ENCODE measurements at places on chromosomes 13 and 19.

DNA sequence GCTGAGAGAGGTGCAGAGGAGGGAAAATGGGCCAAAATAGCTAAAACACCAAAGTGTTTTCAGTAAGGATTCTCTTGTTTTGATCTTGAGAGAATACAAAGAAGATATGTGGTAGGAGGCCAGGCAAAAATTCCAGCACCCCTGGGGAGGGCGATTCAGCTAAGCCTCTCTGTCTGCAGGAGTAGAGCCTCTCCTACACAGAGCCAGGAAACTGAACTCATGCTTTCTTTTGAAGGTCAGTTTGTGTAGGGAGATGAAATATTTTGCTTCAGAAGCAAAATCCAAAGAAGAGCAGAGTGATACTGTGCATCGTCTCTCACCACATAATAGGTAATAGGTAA, 565.0 kb downstream of the FGF9 start:
- DNase-seq = no peak

DNA sequence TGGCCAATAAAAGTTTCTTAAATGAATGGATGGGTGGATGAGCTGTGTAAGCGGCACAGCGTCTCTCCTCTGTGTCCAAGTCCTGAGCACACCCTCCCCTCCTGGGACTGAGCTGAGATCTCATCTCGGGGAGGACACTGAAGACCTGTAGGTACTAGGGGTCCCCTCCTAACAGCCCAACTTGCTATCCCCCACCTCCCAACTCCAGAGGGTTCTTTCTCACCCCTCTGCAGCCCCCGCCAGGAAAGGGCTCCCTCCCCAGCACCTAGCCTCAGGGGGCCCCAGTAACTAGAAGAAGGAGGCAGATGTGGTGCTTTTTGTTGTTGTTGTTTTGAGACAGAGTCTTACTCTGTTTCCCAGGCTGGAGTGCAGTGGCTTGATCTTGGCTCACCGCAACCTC, 1.1 kb upstream of the NANOS3 start:
- no peak for DNase-seq

DNA sequence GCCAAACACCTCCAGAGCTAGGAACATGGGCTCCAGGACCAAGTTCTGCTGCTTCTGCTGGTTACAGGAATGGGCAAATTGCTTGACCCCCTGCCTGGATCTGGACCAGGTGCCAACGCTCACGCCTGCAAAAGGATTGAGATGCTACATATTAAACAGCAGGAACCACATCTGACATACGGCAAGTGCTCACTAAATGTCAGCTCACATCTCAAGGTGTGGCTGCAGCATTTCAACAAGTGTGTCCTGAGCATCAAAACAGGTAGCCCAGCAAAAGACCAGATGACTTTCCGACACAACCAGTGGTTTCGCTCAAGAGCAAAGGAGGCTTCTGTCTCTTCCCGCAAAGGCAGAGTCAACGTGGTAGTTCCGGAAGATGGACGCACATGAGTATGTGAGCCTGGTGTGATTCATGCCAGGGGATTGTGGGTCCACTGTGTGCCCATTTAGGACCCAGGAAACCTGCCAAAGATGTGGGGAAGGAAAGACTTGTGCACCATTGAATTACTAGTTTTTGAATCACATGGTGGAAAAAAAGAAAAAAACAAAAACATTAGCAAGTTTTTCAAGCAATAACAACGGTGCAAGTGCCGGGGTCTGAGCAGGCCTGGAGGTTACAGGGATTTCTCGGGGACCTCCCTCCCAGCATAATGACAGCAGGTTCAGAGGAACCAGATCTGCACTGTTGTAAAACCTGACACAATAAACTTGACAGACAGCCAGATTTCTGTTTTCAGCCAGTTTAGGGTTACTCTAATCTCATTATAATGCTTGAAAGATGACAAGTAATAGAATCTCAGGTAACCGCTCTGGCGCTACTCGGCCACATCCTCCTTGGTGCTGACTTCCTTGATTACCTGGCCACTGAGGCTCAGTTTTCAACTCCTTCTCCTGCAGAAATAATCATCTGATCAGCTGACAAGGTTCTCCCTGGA, 77.9 kb downstream of the SOX1 start:
- no peak for DNase-seq

- DNase-seq = no peak
These were observed 263.1 kb downstream of the ZNF536 start for GRCh38 chr19:30634996-30635975.

GRCh38 chr13:40408602-40409001, 257.8 kb downstream of the FOXO1 start:
- DNase-seq = peak; percentile 68

- peak; percentile 88 for DNase-seq
These were observed 64.1 kb downstream of the MRPL57 start for GRCh38 chr13:21240586-21240985.

GRCh38 chr13:34964558-34964957, 22.5 kb downstream of the NBEA start:
- DNase-seq = no peak

GRCh38 chr13:22497991-22498780, 682.6 kb upstream of the SGCG start:
- no peak for DNase-seq

DNA sequence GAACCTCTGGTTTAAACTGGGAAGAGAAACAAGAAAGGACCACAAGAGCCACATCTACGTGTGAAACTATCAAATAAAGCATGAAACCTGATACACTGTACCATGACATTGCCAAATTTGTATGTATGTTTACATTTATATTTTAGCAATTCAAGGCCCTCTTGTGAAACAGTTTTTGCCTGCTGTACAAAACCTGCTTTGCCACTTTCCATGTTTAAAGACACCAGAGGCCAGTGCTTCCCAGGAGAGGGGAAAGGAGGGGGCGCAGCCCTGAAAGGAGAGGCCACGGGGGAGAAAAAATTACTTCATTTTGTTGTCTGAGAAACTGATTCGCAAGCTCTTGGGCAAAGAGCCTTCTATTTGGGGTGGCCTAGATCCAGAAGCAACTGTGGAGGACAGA, 124.8 kb downstream of the DCLK1 start:
- DNase-seq = no peak

- DNase-seq = no peak
These were observed 7.3 kb downstream of the IGSF23 start for GRCh38 chr19:44620667-44621066.

DNA sequence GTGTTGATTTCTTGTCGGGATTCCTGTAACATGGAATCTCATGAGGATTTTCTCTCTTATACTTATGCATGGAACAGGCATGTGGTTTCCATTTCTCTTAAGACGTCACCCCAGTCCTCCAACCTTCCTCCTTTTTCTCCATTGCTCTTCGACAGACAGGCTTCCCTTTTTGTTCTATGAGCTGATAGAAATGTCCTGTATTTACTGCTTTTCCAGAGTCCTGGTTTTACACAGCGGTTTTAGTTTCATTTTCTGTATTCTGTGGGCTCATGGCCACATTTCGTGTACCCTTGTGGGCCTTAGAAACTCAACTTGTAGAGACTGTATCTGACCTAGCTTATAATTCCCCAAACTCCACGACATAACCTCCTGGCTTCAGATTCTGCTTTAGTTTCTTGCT, 113.1 kb downstream of the PAN3 start:
- DNase-seq = no peak

GRCh38 chr13:31074756-31075155, 86.9 kb downstream of the HSPH1 start:
- no peak for DNase-seq

GRCh38 chr13:62035981-62036380, 620.3 kb upstream of the PCDH20 start:
- DNase-seq = no peak

GRCh38 chr13:111492958-111493357, 172.5 kb downstream of the TEX29 start:
- no peak for DNase-seq

DNA sequence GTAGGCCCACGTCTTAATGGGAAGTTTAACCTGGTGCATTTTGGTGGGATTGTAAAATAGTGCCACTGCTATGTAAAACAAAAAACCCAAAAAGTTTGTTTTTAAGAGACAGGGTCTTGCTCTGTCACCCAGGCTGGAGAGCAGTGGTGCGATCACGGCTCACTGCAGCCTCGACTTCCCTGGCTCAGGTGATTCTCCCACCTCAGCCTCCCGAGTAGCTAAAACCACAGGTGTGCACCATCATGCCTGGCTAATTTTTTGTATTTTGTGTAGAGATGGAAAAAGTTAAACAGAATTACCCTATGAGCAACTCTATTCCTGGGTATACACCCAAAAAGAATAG, 820 bp upstream of the REXO1 start:
- DNase-seq = no peak

- no peak for DNase-seq
These were observed 95.1 kb downstream of the SLC7A1 start for GRCh38 chr13:29500386-29500785.

DNA sequence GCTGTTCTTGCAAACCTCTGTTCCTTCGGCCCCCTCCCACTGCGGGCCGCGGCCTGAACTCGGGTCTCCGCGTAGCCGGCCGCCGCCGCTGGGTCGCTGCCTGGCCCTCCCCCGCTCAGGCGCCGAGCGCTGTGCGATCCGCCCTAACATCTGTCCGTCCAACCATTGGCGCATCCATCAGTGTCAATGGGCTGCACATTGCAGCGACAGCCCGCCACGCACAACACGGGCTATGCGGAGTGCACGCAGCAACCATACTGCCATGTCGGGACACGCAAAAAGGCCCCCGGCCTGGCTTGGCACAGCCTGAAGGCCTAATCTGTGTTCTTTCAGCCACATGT, 2.6 kb upstream of the TSHZ3 start:
- DNase-seq = no peak

DNA sequence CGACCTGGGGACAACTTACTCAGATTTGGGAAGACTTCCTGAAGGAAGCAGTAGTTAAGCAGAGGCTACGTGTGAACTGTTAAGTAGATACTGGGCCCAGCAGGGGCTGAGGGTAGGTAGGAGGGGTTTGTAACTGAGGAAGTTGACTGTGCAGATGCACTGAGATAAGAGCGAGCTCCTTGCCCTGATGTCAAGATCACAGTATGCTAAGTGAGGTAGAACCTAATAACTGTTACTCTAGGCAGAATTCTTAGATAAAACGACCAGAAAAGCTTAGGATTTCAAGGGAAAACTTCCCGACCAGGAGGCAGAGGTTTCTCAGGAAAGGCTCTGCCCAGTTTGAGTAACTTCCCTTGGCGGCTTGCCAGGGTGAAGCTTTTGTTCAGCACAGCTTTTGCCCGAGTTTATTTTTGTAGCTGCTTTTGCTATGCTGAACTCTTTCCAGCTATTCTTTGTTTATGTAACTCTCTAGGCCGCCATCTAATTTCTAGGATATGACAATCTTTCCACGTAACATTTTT, 632.1 kb downstream of the DIAPH3 start:
- no peak for DNase-seq

DNA sequence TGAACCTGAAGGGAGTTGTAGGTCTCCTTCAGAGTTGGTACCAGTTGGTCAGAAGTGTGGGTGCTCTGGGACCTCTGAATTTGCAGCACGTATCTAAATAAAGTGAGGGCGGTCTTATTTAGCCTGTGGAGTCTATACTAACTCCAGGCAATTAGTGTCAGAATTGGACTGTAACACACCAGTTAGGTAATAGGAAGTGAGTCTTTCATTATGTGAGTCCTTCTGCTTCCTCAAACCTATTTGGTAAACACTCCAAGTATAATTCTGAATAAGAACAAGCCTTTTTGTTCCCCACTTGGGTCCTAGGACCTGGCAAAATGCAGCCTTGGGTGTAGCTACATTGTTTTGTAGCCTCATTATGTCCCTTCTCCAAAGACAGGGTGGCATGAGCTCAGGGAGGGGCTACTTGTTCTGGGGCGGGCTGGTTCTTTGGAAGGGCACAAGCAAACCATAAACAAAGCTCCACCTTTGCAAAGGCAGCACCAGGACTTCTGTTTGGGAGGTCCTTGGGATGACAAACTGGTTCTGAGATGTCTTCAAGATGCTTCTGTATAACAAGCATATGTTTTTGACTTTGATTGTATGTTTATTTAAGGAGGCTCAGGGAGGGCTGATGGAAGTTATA, 418.0 kb downstream of the ZNF536 start:
- no peak for DNase-seq

- DNase-seq = no peak
These were observed 470 bp downstream of the ZNF835 start for GRCh38 chr19:56670961-56671612.

DNA sequence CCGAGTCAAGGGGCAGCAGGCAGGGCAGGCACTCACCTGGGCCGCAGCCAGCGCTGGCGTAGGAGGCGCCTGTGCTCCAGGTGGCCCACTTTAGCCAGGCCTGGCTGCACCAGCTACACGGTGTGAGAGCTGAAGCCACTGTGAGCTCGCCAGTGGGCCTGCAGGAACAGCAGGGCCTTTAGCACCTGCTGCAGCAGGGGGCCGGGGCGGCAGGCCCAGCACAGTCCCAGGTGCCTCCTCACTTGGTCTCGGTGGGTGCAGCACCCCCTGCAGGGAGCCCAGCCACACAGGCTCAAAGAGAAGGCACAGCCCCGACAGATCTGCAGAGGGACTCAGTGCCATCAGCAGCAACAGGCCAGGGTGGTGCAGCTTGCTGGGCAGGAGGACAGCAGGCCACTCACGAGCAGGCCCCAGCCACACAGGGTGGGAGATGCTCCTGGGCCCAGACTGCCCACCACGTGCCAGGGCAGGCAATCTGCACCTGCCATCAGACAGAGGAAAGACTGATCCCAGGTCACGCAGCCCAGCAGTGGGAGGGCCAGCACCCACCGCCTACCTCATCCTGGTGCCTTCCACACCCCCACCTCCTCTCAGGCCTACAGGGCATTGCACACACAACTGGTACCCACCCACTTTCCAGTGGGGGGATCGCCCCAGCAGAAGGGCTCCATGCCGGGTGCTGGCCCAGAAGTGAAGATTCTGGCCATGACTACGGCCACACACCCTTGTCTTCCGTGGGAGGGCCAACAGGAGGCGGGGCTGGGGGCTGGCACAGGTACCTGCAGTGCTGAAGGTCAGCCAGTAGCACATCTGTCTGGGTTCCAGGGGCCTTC, 15.8 kb downstream of the ARHGAP33 start:
- DNase-seq = no peak

- no peak for DNase-seq
These were observed 106.1 kb downstream of the SLC25A15 start for GRCh38 chr13:40895227-40896184.

DNA sequence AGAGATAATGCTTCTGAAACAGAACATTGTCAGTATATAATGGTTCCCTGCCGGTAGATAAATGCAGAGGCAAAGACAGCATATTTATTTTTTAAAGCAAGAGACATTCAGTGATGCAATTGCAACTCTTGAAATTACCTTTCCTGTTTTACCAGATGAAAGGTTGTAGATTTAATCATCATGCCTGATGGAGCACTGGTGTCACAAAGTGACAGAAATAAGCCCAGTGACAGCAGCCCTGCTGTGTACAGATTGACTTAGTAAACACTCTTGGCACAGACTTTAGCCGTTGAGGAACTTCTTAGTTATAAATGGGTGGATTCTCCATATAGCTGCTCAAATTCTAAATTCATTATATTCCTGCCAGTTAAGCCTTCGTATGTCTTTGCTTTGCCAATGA, 172.5 kb downstream of the ITGBL1 start:
- no peak for DNase-seq
